ENCODE measurements at places on chromosomes 5 and 9. TPM values are rescaled to one million over a fixed set of nuclear protein-coding genes. Genes with fewer than 3 reads are reported as not detected.
A peak's percentile ranks its signal among the peaks of the same experiment; 100 is the strongest.

GRCh38 chr5:18097817-18098216 lies 463.6 kb downstream of the TAF11L14 start:
- no peak overlapping the region for H3K27ac ChIP-seq
- no peak for DNase-seq
- no peaks in the 10 kb centered on the region for H3K36me3 ChIP-seq
- H3K4me1 ChIP-seq = no peaks in the 10 kb centered on the region

GRCh38 chr9:4994166-4994890 lies 9.3 kb downstream of the JAK2 start:
- H3K27me3 ChIP-seq = no peaks in the 10 kb centered on the region
- peaks cover 12% of the 10 kb centered on the region for H3K4me1 ChIP-seq
- H3K4me3 ChIP-seq = no peak overlapping the region
- no peak for DNase-seq
- H3K27ac ChIP-seq = no peak overlapping the region

DNA sequence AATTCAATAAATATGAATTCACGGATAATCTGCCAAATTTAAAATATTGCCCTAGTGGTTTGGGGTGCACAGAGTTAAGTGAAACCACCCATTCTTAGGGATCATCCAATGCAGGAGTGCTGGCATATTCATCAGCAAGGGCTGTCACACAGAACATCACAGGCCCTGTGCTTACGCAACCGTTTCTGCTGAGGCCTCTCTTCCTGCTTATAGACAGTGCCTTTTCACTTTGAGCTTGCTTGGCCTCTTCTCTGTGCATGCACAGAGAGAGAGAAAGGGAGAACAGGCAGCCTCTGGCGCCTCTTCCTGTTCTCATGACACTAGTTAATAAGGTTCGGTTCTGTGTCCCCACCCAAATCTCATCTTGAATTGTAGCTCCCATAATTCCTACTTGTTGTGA lies 366.3 kb downstream of the ICE1 start:
- no peak overlapping the region for H3K27ac ChIP-seq
- no peaks in the 10 kb centered on the region for H3K36me3 ChIP-seq
- H3K4me3 ChIP-seq = no peak overlapping the region
- peaks cover 8% of the 10 kb centered on the region for H3K27me3 ChIP-seq
- H3K4me1 ChIP-seq = no peaks in the 10 kb centered on the region

DNA sequence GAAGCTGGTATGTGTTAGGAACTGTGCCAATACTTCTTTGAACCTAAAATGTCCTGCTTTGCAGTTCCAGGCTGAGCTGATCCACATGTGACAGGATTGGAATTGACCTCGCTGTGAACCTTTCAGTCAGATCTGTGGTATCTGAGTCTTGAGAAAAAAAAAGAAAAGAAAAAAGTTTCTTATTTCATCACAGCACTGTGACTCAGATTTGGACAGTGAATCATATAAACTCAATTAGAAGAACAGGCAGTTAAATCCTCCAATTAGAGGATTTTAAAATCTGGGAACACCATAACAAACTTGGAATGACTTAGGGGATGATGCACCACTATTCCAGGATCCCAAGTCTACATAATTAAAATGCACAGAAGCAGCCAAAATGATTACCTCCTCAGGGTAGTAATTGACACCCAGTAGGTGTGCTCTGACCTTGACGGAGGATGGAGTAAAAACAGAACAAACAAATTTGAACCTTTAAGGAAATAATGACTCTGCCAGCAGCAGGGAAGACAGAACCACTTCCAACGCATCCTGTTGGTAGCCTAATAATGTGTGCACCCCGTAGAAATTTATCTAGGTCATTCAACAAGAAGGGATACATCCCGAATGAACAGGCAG lies 57.8 kb upstream of the RAI14 start:
- H3K4me1 ChIP-seq = peaks cover 19% of the 10 kb centered on the region
- no peak overlapping the region for H3K4me3 ChIP-seq
- no peak for DNase-seq
- no peak overlapping the region for H3K27ac ChIP-seq

- H3K27me3 ChIP-seq = no peaks in the 10 kb centered on the region
- H3K4me1 ChIP-seq = peaks cover 74% of the 10 kb centered on the region
- H3K36me3 ChIP-seq = no peaks in the 10 kb centered on the region
- peak within 1 kb of the TSS; percentile 82 for H3K27ac ChIP-seq
- no peak for DNase-seq
- H3K4me3 ChIP-seq = peak within 1 kb of the TSS; percentile 52
These were observed at the start of gene ANXA1 for GRCh38 chr9:73151653-73152542. Gene ANXA1 (plus strand): TSS chr9:73151865. CDS start chr9:73158536, 6,671 bp downstream.

The BHMT gene
- 0.30 TPM for total RNA-seq

The BRD8 gene
- total RNA-seq = 31.5 TPM

The LURAP1L gene
- total RNA-seq = 10.9 TPM

Measured in suprapubic skin (tissue), 4 donors.